ENCODE measurements at places on chromosomes 7 and 10.

GRCh38 chr7:102426268-102427018 lies 6.9 kb upstream of the ORAI2 start:
- no peak for DNase-seq

- no peak for DNase-seq
Observed at GRCh38 chr10:61120805-61121204, 176.8 kb upstream of the RHOBTB1 start.

- DNase-seq: peak; percentile 46
Observed at GRCh38 chr7:113085781-113086390, 741 bp downstream of the GPR85 start.

DNA sequence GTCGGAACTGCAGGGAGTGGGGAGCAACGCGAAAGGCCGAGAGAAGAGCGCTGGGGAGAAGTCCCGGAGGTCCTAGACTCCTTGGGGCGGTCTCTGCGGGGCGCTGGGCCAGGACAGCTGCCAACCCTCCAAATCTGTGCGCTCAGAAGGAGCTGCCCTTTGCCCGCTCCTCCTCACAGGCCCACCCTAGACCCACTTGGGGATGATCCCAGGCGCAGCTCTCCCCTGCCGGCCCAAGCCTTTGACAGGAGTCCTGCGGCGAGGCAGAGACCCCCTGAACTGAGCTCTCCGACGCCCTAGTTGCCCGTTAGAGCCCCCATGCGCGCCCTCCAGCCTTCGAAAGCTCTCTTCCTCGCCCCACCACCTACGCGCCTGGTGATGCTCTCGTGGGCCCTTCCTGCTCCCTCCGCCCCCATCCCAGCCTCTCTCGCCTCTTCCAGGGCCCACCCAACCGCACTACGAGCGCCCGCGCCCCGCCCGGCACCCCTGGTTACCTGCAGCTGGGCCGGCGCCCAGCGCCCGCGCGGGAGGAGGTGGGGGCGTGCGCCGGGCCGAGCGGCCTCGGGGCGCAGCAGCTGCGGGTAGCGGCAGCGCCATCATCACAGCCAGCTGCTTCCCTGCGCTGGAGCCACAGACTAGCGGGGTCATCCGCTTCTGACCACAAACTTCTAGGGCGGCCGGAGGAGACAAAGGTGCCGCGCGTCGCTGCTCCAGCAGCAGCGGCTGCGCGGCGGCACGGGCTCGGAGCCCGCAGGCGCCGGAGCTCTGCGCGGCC lies 353.4 kb downstream of the DNAJB6 start:
- DNase-seq: peak; percentile 23

DNA sequence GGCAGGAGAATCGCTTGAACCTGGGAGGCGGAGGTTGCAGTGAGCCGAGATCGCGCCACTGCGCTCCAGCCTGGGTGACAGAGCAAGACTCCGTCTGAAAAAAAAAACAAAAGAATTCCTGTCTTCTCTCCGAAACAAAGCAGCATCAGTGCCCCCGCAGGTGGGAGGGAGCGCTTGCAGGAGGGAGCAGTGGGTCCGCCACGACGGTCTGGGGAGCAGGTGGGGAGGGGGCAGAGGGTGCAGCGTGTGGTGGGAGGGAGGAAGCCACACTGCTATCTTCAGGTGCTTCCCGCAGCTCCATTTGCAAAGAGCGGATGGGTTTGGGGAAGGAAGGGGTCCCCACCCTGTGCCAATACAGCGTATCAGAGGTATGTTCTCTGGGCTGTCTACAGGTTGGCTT lies 31.7 kb downstream of the LIMK1 start:
- DNase-seq: no peak

- DNase-seq: no peak
Observed at GRCh38 chr7:47087866-47088265, 494.0 kb downstream of the TNS3 start.

- no peak for DNase-seq
Observed at GRCh38 chr7:5005066-5005465, 40.6 kb upstream of the RBAK start.

GRCh38 chr7:42550706-42551470 lies 313.9 kb upstream of the GLI3 start:
- DNase-seq: no peak

DNA sequence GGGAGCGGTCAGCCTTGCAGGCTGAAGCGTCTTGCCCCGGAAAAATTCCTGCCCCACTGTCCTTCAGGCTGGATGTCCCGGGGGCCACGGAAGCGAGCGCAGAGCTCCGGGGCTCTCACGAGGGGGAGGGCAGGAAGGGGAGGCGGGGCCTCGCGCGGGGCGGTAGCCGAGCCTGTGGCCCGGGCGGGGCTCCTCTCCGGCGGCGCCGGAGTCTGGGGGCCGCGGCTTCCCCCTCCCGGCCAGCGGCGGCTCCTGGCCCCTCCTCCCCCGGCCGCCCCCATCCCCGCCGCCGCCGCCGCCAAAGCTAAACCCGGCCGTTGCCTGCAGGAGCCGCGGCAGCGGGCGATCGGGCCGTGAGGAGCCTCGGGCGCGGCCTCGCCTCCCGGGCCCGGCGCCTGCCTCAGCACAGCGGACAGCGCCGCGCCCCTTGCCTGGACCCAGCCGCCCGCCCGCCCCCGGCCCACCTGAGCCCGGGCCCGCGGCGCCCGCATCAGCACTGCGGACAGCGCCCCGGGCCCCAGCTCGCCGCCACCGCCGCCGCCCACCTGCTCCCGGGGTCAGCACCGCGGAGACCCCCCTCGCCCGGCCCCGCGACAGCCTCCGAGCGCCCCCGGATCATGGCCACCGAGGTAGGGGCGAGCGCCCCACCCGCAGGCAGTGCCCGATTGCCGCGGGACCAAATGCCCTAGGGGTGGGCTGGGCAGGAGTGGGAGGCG lies at the start of gene GOLGA7B:
TSS of gene GOLGA7B (plus strand) at position 157 of the 716 bp plus-strand sequence. CDS start at position 618, 461 bp downstream.
- peak; percentile 31 for DNase-seq

DNA sequence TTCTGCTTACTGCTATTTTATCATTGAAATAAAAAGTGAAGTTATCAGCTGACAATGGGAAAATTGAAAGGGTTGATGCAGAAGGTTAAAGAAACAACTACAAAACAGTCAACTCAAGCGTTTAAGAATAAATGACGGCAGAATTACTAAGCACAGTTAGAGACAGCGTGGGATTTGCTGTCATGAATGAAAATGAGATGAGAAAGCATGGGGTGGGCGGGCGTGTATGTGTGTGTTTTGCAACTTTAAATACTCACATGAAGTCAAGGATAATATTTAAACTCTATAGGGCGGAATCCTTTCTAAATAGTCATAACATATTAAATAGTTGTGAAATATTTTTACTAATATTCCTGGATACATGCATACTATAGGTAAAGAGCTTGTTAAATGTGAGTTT lies 450.8 kb downstream of the ETV1 start:
- DNase-seq: peak; percentile 76

DNA sequence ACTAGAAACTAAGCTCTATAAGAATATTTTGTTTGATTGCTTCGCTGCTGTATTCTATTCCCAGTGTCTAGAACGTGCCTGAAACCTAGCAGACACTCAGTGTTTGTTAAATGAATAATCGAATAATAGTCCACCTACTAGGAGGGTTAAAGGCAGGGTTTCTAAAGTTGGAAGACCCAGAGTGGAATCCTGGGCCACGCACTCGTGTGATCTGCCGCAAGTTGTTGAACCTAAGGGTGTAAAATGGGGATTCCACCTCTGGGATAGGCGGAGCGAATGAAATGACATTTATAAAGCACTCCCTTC lies 702 bp upstream of the AGFG2 start:
- no peak for DNase-seq

DNA sequence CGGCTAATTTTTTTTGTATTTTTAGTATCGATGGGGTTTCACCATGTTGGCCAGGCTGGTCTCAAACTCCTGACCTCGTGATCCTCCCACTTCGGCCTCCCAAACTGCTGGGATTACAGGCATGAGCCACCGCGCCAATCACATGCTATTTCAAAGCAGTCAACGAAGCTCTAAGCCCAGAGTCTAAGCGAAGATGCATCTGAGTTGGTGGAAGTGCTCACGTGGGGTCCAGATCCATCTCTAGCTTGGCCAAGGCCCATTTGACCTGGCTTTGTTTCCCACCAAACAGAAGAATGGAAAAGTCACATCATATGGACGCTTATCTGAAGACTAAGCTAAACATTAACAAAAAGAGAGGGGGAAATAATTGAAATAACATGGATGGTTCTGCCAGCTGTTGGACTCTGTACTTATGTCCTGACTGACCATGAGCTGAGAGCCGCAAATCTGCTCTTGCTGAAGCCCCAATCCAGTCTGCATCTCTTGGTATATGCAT lies 3.8 kb upstream of the GTF2I start:
- no peak for DNase-seq

- DNase-seq: no peak
Observed at GRCh38 chr10:61731638-61732037, 68.9 kb downstream of the CABCOCO1 start.

DNA sequence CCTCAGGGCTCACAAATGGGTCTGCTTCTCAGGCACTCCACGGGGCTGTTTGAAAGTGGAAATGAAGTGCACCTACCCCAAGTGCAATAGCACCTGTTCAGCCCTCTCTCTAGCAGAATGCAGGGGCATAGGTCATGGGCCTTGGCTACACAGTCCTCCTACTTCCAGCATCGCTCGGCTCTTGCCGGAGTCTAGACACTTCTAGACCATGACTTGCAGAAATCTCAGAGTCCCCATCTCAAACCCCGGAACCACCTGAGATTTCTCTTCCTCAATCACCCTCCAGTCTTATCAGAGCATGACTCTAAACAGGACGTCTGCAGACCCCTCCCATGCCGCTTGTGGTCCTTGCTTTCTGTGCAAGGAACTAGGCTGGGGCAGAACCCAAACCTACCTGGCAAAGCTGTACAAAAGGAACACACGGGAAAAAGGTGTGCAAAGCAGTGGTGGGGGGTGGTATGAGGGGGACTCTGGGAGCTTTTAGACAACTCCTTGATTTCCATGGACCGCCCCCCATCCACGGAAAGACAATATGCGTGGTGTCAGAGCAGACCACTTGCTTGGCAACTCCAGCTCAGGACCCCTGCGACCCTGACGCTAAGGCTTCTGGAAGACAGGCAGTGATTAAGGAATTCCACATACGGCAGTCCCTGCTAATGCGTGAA lies 13.8 kb downstream of the TMEM273 start:
- no peak for DNase-seq

DNA sequence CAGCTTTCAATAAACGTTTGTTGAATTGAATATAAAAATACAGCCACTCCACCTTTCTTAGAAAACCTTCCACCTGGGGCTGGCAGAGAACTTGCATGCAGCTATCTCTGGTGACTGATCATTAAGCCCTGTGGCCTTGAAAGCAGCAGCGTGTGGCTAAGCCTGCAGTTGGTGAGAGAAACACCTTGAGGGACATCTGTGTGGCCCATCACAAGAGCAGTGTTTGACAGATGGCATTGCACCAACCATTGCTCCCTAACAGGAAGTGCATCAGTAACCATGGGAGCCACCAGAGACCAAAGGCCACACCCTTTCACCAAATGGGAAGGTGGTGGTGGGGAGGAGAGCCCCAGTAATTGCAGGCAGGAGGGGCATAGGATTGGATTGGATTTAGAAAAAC lies 22.4 kb downstream of the RHOBTB1 start:
- no peak for DNase-seq

DNA sequence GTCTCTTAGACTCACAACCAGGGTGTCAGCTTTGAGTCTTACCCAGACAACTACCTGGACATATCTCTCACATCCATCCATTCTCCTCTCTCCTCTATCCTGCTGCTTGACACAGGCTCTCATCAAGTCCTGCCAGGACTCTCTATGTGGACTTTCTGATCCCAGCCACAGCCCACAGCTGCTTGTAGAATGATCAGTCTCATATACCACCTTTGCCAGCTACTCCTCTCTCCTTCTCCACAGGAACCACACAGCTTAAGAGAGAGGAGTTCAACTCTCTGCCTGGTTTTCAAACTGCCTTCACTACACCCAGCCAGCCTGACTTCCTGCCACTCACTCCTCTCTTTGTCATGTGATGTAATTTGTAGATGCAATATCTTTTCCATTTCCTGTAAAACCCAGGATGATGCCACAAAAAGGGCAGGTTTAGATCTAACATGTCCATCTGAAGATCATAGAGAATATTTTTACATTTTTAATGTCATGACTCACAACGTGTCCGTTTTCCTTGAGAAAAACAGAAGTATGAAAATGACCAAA lies 154.0 kb downstream of the RAB11FIP2 start:
- no peak for DNase-seq

- DNase-seq: no peak
Observed at GRCh38 chr10:78899996-78900714, 168.6 kb upstream of the ZMIZ1 start.

DNA sequence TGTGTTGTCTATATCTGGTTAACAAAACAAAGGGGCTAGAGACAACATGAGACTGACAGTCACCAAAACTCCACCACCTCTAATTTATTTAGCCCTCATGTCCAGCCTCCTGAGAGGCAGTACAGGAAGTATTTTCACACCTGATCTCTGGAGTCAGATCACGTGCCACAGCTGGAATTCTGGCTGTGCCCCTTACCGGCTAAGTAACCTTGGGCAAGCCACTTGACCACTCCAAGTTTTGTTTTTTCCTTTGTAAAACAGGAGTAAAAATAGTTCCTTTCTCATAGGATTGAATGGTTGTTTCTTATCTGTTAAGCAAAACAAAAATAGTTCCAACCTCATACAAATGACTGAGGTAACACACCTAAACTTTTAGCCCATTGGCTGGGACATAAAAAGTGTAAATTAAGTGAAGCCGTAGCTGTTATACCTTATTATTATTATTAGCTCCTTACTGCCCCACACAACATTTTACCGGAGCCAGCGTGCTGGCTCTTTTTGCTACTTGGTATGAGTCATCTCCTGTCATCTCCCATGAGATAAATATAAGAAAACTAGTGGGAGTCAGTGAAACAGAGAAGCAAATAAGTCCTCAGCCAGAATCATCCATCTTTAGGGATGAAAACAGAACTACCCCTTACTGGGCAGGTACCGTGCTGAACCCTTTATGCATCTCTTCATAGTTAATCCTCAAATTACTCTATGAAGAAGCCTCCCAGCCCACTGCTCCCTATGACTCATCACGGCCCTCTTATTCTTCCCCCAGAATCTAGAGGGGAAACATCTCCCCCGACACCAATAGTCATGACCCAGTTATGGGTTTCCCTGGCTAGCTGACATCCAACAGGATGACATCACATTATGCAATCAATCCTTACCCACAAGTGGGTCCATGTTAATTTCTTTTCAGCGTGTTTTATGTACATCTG lies 44.9 kb downstream of the PPP1R3C start:
- DNase-seq: no peak

- no peak for DNase-seq
Observed at GRCh38 chr10:11853468-11853867, 30.3 kb downstream of the PROSER2 start.

DNA sequence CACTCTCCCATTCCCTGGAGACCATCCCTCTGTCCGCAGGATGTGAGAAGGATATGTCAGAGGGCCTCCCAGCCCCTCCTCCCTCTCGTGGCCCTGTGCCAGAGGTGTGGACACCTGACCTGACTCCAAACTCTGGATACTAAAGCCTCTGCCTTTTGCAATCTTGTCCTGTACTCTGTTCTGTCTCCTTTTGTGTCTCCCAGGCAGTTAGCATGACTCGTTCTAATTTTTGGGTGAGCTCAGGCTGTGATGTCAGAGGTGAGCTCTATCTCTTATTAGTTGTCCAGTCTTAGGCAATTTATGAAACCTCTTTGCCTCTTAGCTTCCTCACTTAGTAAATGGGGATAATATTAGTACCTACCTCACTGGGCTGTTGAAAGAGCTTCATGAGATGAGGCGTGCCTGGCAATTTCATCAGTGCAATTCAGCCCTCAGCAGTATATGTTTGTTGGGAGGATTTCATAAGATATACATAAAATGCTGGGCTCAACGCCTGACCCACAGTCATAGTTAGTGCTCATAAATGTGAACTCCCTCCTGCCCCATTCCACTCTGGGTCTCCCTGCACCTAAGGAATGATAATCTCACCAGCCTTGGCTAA lies 10.9 kb downstream of the MARVELD1 start:
- no peak for DNase-seq

- no peak for DNase-seq
Observed at GRCh38 chr7:141198194-141198958, 124.5 kb downstream of the TMEM178B start.

Data from head of caudate nucleus (tissue), 42 donors.